ENCODE measurements at places on chromosomes 5 and 9. TPM values are rescaled to one million over a fixed set of nuclear protein-coding genes. Genes with fewer than 3 reads are reported as not detected.

GRCh38 chr5:119082691-119083090, 11.8 kb downstream of the DMXL1 start:
- no peak for DNase-seq

- DNase-seq, result no peak
These were observed 15.0 kb downstream of the FBXO38 start for GRCh38 chr5:148398698-148399121.

DNA sequence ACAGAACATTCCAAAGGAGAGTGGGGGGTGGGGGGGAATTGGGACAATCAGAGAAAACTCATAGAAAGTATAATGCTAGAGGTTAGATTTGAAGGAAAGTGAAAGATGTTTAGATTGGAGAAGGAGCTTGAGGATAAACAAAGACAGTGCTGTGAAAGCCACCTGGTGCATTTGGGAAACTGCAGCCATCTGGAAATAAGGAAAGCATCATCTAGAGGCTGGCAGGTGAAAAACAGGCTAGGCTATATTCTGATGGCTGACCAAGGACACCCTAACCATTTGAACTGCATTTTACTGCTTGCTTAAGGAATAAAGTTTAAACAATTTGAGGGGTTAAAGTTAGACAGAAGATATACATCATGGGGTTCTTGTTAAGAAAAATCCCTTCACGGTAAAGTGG, 296.4 kb downstream of the CETN3 start:
- no peak for DNase-seq

DNA sequence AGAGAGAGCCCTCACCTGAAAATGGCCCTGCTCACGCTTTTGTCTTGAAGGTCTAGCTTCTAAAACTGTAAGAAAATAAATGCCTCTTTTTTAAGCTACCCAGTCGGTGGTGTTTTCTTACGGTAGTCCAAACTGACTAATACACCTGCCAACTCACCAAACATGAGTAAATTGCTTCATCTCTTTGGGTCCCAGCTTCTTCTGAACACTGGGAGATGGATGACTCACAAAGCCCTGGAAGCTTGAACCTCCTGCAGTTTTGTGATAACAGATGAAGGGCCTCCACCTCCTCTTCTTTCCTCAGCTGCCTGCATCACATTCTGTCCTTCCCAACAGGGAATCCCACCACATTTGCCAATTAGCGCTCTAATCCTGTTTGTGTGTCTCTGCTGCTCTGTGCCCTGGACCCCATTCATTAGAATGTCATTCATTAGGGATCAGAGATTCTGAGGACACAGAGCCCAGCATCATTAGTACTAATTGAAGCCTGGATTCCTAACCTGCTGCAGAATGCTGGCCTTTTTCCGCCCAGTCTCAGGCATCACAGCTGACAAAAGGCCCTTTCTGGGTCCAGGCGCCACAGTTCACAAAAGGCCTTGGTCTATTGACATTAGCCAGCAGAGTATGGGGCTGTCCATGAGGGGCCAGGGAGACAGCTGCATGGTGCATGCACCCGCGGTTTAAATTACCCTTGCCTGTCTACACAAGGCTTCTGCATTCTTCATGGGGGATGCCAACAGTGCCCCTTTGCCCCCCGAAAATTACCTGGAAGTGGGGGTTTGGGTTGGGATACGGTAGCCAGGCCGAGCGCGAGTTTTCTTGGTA, 349.3 kb downstream of the SEMA5A start:
- no peak for DNase-seq

The FCN2 gene
- 0.18 TPM for polyA plus RNA-seq

The GABRP gene
- 0.42 TPM for polyA plus RNA-seq

Data from muscle of leg (tissue), 16 donors.